ENCODE measurements at places on chromosomes 4 and X. TPM values are rescaled to one million over a fixed set of nuclear protein-coding genes. Genes with fewer than 3 reads are reported as not detected.
A peak's percentile ranks its signal among the peaks of the same experiment; 100 is the strongest.

DNA sequence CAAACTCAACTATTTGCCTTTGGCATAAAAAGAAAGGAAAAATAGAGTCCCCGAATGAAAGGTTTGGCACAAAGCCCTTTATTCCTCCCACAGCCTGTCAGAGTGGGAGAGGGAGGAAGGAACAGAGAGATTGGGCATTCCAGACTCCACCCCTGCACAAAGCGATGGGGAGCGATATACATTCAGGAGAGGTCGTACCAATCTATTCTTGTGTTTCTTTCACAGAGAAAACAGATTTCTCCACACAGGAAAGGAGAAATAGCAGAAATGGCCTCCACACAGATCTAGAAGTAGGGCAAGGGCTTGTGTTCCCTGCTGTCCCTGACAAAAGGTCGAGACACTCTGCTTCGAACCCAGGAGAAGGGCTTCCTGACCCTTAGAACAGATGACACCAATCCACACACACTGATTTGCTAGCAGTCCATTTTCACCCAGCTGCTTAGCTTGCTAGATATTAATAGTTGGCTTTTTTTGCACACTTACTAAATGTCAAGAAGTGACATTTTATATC is 197.4 kb downstream of the MAML3 start:
- DNase-seq, result peak; percentile 50

DNA sequence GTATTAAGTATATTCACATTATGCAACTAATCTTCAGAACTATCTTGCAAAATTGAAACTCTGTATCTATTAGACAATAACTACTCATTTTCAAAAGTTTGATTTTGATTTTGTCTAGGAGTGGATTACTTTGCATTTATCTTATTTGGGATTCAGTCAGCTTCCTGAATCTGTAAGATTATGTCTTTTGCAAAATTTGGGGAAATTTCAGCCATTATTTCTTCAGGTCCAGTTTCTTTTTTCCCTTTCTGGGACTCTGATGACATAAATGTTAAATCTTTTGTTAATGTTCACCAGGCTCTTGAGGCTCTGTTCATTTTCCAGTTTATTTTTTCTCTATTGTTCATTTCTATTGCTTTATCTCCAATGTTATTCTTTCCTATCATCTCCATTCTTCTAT is 15.0 kb downstream of the RPS6KA3 start:
- DNase-seq, result no peak

DNA sequence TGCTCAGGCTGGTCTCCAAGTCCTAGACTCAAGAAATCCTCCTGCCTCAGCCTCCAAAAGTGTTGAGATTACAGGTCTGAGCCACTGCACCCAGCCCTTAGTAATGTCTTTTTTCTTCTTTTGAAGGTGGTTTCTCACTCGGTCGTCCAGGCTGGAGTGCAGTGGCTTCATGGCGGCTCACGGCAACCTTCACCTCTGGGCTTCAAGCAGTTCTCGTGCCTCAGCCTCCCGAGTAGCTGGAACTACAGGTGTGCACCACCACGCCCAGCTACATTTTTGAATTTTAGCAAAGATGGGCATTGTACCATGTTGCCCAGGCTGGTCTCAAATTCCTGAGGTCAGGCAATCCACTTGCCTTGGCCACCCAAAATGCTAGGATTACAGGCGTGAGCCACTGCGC is 32.3 kb upstream of the ASMTL start:
- no peak for DNase-seq

DNA sequence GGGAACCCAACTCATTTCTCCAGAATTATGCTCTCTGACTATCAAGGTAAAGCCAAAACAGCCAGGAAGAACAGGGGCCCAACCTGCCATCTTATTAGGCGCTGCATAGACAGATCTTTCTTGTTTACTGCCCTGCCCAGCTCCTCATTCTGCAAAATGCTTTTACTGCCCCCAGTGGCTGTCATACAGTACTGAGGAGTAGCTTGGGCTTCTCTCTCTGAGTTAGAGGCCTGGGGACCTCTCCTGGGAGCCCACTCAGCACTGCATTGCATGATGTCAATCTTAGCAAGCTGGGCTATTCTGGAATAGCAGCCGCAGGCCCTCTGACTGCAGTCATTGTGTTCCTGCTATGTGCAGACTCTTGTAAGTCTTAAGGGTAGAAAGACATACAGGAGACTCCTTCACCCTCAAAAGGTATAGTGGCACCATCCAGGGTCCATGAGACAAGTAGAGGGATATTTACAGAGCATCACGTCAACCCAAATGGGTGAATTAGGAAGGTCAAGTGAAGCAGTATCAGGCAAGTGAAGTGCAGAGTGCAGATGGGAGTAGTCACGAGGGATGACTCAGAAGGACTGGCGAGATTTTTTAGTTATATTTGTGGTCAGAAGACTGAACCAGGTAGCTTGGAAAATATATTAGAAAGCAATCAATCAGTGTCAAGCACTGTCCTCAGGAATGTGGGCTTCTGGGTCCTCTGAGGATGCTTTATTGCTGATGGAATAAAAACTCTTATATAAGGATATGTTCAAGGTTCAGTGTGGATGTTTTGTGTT is 294.1 kb upstream of the SFRP2 start:
- DNase-seq, result no peak

DNA sequence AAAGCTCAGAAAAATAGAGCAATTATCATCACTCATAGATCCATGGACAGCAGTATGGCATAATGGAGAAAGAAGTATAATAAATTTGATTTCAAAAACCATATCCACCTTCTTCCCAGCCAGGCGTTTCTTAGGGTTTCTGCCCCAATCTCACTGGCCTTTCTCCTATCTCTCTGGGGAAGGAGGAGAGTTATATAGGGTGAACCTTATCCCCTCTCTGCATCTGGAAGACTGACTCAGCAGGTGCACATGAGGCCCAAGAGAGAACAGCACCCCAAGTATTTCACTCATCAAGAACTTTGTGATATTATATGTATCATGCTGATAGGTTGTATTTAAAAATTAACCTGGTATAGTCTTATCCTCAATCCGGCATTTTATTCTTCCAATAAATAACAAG is 318.8 kb upstream of the RASGEF1B start:
- DNase-seq, result no peak

- DNase-seq, result no peak
These were observed 27.9 kb upstream of the EXOC1L start for GRCh38 chr4:55791666-55792065.

DNA sequence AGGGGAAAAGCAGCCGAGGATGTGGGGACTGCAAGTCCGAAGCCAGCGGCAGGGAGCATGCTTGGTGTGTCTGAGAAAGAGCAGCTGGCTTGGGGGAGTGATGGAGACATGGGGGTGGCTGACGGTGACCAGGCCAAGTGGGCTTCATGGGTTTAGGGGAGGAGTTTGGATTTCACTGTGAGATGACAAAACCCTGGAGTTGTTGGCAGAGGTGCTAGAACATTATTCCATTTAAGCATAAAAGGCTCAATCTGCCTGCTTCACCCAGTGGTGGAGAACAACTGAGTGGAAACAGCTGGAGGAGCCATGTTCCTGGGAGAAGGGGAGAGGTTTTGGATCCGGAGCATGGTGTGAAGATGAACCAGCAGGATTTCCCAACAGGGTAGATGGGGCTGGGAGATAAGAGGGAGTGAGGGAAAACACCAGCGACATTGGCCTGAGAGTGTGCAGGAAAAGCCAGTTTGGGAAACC is 318.0 kb upstream of the TAPT1 start:
- DNase-seq, result no peak

GRCh38 chr4:99564921-99565320 is 1.1 kb upstream of the TRMT10A start:
- DNase-seq, result no peak

Gene CT47B1
- total RNA-seq, result not detected
